ENCODE measurements at places on chromosomes 12 and 14.

DNA sequence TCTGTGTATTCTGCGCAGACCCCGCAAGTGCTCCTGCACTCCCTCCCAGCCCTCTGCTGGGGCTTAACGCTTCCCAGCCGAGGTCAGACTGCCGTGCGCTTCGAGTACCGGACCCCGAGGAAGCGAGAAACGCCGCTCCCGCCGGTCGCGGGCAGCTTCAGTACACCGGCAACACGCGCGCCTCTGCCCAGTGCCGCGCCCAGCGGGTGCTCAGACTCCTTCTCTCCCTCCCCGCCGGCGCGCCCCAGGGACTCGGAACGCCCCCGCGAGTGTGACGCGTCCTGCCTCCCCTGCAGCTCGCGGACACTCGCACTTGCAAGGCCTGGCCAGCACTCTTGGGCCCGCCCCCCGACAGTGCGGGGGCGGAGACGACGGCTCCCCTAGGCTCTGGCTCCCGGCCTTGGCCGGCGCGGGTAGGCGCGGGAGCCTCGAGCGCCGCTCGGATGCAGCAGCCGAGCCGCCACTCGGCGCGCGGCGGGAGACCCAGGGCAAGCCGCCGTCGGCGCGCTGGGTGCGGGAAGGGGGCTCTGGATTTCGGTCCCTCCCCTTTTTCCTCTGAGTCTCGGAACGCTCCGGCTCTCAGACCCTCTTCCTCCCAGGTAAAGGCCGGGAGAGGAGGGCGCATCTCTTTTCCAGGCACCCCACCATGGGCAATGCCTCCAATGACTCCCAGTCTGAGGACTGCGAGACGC, at the start of gene PTGER2:
PTGER2 (plus strand) TSS at position 410 of the 692 bp plus-strand sequence; CDS start at position 647, 237 bp downstream.
- peak; percentile 81 for DNase-seq

GRCh38 chr12:68364893-68365725, 32.9 kb upstream of the MDM1 start:
- DNase-seq: peak; percentile 90

DNA sequence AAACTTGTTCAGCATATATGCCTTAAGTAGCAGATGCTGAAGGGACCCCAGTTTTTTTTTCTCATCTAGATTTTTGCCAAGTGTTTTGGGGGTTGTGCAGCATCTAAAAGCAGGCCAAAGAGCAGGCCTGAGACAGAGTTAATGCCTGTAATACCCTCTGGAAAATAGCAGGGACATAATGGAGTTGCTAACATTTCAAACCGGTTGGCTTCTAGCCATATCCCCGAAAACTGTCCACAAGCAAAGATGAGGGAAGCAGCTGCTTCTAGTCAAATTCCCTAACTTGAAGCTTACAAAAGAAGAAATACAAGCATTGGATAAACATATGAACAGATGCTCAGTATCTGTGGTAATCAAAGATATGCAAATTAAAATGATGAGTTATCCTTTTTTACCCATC, 52.1 kb upstream of the AEBP2 start:
- DNase-seq: peak; percentile 97

DNA sequence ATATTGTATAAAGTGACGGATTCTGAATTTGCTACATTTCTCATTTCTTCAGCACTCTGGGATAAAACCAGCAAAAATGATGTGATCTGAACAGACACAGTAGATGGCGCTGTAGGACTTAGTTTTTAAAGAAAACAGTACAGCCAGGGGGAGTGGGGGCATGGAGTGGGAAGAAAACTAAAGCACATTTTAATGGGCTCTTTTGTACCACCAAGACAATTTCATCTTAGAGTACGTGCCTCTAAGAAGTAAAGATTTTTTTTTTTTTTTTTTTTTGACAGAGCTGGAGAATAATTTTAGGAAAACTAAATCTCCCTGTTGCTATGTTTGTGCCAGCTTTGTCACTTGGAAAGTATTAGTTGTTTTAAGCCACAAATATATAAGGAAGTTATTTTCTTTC, 124.4 kb downstream of the RAD51B start:
- peak; percentile 97 for DNase-seq

DNA sequence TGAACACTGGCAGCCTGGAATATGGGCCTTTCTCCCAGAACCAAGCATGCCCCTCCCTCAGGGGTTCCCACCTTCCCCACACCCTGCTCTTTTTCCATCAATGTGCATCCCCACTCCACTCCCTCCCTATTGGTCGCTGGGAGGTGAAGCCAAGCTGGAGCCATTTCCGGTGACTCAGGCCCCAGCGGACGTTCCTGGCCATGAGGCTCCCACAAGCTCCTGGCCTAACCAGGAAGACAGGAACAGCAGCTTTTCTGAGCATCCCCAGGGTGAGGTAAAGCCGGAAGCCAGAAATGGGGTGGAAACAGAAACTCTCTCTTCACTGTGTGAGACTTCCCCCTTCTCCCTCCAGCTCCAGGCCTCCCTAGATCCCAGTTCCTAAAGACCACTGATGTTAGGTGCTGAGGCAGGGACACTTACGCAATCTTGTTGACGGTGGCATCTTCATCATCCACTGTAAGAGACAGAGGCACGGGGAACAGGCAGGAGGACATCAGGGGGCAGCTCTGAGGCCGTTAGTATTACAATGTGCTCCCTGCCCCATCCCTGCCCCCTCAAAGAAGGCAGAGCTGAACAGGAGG, 5.1 kb downstream of the LMBR1L start:
- DNase-seq: no peak

DNA sequence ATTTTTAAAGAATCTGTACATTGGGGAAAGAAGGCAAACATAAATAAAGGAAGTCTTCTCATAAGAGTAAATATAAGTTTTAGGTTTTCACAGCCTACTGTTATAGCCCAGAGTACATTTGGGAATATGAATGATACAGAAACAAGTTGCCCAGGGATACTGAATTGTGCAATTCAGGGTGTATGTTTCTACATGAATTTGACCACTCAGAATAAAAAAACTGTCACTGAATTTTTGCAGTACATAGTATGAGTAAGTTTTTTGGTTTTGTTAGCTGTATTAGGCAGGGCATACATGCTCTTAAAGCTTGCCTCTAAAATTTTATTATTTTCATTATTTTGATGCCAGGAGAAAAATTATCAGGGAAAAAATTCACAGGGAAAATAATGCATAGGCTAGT, 6.6 kb upstream of the PCNX4 start:
- DNase-seq: no peak

- DNase-seq: no peak
These were observed 30.0 kb upstream of the DCD start for GRCh38 chr12:54678131-54678530.

DNA sequence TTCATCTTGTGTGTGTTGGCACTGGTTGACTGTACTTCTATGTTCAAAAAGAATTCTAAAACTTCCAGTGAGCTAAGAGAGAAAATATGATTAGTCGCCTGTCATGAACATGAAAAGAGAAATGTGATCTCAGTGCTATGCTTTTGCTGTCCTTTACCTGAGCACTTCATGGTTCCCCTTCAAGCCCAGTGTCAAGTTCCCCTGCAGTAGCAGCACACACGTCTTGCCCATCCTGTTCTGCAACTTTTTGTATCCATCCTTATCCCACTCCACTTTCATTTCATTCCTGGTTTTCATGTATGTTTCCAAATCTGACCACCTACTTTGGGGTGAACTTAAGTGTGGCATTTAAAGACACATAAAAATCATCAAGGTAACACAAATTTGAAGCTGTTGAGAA, 848.0 kb upstream of the USP15 start:
- no peak for DNase-seq
